M059J (cell line): ENCODE measurements at places on chromosomes 12 and 14. TPM values are rescaled to one million over a fixed set of nuclear protein-coding genes. Genes with fewer than 3 reads are reported as not detected.

DNA sequence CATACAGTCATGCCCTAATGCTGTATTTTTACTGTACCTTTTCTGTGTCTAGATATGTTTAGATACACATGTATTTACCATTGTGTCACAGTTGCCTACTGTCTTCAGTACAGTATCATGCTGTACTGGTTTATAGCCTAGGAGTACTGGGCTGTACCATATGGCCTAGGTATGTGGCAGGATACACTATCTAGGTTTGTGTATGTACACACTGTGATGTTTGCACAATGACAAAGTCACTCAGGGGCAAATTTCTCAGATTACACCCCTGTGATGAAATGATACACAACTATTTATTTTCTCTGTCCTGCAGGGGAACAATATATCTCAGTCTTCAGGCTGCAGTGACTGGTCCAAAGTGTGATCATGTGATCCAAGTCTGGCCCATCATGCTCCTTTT lies 1076.1 kb downstream of the VRK1 start:
- no peak for DNase-seq

DNA sequence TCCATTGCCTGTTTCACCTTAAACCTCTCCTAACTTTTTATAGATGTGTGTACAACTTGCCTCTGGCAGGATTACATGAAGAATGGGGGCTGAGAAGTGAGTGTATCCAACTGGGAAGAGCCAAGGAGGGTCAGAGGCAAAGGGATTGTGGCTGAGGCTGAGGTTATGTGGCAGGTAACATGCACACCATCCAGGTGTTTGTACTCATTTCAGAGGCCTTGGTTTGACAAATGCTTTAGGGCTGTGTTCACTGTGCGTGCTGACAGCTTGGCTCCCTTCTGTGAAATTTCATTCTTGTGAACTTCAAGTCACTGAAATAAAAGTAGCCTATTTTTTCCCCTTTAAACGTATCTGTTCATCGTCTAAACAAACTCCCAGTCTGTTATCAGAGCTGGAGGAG lies 47.7 kb downstream of the ANO6 start:
- DNase-seq, result no peak

IL31 gene
- not detected in 2 replicates for total RNA-seq

DNA sequence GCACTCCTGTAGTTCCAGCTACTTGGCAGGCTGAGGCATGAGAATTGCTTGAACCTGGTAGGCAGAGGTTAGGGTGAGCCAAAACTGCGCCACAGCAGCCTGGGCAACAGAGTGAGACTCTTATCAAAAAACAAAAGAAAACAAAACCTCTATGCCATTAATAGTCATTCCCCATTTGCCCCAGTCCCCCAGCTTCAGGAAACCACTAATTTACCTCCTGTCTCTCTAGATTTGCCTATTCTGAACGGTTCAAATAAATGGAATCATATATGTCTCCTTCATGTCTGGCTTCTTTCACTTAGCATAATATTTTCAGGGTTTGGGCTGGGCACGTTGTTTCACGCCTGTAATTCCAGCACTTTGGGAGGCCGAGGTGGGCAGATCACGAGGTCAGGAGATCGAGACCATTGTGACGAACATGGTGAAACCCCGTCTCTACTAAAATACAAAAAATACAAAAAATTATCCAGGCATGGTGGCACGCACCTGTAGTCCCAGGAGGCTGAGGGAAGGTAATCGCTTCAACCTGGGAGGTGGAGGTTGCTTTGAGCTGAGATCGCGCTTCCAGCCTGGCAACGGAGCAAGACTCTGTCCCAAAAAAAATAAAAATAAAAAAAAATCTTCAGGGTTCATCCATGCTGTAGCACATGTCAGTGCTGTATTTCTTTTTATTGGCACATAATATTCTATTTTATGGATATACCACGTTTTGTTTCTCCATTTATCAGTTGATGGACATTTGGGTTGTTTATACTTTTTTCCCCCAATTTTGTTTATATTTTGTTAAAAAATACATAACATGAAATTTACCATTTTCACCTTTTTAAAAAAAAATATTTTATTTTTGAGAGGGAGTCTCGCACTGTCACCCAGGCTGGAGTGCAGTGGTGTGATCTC lies 31.9 kb downstream of the KNTC1 start:
- no peak for DNase-seq

DNA sequence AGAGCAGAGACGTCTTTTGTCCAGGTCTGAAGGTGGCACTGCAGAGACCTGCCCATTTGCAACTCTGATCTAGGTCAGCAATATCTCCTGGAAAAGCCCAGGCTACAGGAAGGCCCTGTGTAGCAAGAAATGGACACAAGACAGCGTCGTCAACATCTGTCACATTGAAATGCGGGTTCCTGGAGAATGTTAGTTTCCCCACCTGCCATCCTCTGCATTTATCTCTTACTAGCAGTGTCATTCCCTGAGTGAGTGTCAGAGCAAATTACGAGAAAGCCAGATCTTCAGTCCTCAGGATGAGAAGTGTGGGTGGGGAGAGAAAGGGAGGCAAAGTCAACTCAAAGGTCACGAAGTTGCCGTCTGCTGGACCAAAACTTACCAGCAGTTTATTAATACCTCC lies 27.4 kb upstream of the FLVCR2 start:
- DNase-seq, result no peak

PRR4 gene
- not detected in 2 replicates for total RNA-seq

- peak; percentile 63 for DNase-seq
These were observed 386.0 kb downstream of the BCAT1 start for GRCh38 chr12:24562771-24563431.

MYRFL gene
- not detected in 2 replicates for total RNA-seq
